ENCODE measurements at places on chromosomes 2 and 18.

DNA sequence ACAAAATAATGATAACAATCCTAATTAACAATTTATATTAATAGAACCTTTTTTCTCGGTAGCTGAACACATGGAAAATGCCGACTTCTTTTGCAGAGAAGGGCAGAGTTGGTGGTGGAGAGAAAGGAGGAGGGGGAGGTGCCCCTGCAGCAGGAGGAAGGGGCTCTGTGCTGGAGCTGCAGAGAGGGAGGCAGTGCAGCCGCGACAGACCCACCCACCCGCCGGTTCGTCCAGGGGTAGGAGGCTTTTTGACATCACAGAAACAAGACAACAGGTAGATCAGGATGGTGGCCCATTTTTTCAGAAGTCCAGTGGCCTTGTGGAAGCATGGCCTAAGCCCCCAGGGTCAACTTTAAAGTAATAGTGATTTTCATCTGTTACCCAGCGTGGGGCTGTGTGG lies 321.1 kb upstream of the SALL3 start:
- no peak for DNase-seq

DNA sequence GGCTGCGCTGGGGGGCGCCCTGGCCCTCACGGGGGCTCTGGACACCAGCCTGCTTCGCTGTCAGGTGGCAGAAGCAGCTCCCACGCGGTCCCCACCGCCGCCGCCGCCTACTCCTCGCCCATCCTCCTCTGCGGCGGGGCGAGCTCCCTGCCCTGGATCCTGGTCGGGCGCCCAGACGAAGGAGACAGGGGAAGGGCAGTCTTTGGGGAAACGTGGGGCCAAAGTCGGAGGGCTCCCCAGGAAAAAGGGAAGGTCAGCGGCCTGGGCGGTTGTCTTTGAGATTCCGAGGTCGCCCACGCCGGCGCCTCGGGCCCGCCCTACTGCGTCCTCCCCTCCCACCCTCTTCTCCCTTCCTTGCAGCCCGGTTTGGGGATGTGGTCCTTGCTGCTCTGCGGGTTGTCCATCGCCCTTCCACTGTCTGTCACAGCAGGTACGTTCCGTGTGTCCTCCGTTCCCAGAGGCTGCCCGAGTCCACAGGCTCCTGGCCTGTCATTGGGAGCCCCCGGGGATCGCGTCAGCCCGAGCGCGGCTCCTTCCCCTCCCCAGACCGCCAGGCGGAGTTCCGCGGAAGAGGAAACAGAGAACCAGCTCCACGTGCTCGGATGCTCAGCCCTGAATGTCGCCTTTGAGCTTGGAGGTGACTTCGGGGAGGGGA lies 800 bp downstream of the IL1RL2 start:
- no peak for DNase-seq

GRCh38 chr2:59752071-59752470 lies 801.4 kb downstream of the BCL11A start:
- no peak for DNase-seq

DNA sequence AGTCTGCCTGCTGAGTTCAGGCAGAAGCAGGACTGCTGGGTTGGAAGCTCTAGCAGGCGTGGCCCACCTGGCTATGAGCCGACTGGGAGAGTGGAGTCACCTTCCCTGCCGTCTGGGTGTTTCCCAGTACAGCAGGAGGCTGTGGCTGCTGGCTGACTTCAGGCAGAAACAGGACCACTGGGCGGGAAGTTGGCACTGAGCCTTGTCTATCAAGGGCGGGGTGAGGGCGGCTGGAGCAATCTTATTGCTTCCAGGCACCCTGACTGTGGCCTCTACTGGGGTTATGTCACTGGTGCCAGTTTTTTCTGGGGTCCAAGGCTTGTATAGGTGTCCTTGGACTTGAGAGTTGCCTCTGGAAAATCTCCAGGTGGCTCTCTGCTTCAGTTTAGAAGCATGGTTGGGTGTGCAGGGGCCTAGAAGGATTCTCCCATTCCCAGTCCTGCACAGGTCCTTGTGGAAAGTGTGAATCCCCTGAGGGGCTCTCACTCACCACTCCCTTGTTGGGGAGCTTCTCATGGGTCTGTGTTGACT lies 30.5 kb downstream of the LTBP1 start:
- no peak for DNase-seq

GRCh38 chr2:28253543-28253942 lies 139.1 kb upstream of the FOSL2 start:
- DNase-seq: no peak

GRCh38 chr2:73033766-73034381 lies 37.6 kb downstream of the SFXN5 start:
- DNase-seq: no peak

DNA sequence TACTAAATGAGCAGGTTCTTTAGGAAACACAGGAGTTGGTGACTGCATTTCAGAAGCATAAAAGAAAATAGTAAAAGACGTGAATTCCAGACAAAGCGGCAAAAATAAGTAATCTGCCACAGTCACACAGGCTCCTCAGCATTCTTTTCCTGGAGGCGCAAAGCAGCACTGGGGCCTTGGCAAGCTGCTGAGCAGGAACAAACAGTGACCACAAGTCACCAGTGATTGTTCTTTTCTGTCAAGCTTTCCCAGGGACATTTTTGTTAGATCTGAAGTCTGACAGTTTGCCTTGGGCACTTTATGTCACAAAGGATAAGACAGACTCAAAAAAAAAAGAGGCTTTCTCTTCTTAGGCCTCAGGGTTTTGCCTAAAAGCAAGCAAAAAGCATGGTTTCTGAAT lies 216.2 kb downstream of the CDH20 start:
- no peak for DNase-seq

GRCh38 chr18:75159238-75159518 lies 49.8 kb downstream of the PTGR3 start:
- no peak for DNase-seq

GRCh38 chr2:217852555-217853211 lies 150.1 kb downstream of the TNS1 start:
- DNase-seq: no peak

DNA sequence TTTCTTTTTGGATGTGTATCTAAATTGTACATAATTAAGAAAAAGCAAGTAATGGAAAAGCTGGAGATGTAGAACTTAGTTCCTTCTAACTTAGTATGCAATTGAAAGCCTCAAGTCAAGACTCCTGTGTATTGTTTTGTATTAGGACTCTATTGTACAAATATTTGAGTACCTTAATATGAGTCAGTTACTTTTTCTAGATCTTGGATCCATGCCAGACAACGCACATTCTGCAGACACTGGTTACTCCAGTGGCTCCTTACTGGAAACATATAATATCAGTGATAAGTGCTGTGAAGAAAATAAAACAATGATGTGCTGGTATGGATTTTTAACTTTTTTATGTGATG lies 1.5 kb downstream of the SLC39A10 start:
- peak; percentile 53 for DNase-seq

DNA sequence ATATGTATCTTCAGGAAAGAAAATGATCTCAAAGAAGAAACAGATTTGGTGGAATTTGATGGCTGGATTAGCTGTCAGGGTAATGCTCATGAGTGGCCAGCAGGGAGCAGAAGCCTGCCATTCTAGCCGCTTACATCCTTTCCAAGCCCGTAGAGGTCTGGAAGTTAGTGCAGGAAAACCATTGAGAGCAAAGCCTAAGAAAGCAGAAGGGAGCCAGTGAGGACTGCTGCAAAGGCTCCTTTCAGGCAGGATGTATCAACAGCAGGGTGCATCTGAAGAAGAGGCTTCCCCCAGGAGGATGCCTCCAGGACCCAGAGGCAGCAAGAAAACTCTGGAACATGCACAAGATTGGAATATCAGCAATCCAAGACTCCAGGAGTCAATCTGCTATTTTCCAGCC lies 22.9 kb upstream of the LBH start:
- peak; percentile 79 for DNase-seq

DNA sequence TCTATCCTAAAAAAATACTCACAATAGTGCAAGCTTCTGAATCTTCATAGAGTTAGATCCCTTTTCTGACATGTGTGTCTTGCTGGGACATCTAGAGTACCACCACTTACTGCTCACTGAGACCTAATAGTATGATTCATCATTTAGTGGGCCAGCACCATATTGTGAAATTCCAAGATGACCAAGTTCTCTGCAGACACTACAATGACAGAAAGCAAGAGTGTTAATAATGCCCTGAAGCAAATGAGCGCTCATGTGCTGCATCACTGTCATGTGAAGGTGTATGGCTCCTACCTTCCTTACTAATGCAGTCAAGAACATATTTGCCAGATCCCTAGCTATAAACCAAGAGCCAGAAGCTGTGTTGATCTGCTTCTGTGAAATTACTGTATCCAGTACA lies 606.2 kb upstream of the NXPH2 start:
- DNase-seq: no peak
